ENCODE measurements at places on chromosomes 1 and 21. TPM values are rescaled to one million over a fixed set of nuclear protein-coding genes. Genes with fewer than 3 reads are reported as not detected.

DNA sequence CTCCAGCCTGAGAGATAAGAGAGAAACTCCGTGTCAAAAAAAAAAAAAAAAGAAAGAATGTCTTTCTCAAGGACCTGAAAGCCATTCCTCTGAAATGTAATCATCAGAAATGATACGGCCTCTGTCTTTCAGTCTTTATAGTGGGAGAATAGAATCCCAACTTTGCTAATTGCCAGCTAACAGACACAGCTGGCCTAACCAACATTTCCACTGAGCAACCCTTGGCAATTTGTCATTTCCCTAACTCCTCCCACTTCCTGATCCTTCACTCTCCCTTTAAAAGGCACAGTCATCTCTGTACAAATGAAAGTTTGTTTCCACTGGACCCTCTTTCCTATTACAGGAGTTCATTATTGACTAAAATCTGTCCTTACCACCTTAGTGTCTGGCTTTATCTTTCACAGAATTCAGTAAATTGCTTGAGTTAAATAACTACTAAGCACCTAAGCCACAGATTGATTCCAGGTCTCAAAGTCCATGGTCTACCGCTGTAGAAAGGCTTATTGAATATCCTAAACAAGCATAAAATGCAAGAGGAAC, 4.3 kb upstream of the CBR1 start:
- no peak overlapping the region for H3K4me3 ChIP-seq
- H3K4me1 ChIP-seq, result peaks cover 22% of the 10 kb centered on the region
- peaks cover 26% of the 10 kb centered on the region for H3K36me3 ChIP-seq
- no peak overlapping the region for H3K27ac ChIP-seq
- H3K27me3 ChIP-seq, result peaks cover 14% of the 10 kb centered on the region

GRCh38 chr1:226063977-226064815, 1.7 kb downstream of the H3-3A start:
- H3K27me3 ChIP-seq, result no peaks in the 10 kb centered on the region
- H3K36me3 ChIP-seq, result peaks cover 66% of the 10 kb centered on the region
- H3K27ac ChIP-seq, result peak overlapping the region; percentile 99
- no peak for DNase-seq

GRCh38 chr1:180462102-180462501, 40.3 kb downstream of the ACBD6 start:
- no peaks in the 10 kb centered on the region for H3K27me3 ChIP-seq
- peaks cover 51% of the 10 kb centered on the region for H3K36me3 ChIP-seq
- H3K4me1 ChIP-seq, result no peaks in the 10 kb centered on the region
- H3K27ac ChIP-seq, result no peak overlapping the region

DNA sequence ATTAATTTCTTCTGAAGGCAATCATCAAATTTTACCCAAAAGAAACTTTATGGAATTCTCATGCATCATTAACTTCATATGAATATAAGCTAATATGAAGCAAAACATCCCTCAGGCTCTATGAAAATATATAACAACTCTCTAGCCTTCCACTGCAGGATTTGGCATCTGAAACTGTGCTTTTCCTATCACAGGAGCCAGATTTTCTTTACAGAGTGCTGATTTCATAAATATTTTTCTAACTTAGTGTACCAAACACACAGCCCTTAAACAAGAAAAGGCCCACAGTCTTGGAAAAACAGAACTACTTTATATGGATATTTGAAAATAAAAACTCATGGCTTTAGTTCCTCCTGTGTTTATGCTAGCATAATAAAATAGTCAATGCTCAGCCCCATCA, 559.5 kb upstream of the CHRM3 start:
- 0 out of 2 replicates have a peak, but pooled peaks cover 2% of the 10 kb centered on the region for H3K4me1 ChIP-seq
- H3K4me3 ChIP-seq, result no peak overlapping the region
- H3K27ac ChIP-seq, result no peak overlapping the region
- peaks cover 33% of the 10 kb centered on the region for H3K36me3 ChIP-seq
- H3K27me3 ChIP-seq, result peaks cover 11% of the 10 kb centered on the region

Gene TTC39A
- 8.4 TPM for total RNA-seq

Gene PLA2G4A
- 1.3 TPM for total RNA-seq

Measured in WTC11 (cell line).